ENCODE measurements at places on chromosomes 7 and 10.
A peak's percentile ranks its signal among the peaks of the same experiment; 100 is the strongest.

DNA sequence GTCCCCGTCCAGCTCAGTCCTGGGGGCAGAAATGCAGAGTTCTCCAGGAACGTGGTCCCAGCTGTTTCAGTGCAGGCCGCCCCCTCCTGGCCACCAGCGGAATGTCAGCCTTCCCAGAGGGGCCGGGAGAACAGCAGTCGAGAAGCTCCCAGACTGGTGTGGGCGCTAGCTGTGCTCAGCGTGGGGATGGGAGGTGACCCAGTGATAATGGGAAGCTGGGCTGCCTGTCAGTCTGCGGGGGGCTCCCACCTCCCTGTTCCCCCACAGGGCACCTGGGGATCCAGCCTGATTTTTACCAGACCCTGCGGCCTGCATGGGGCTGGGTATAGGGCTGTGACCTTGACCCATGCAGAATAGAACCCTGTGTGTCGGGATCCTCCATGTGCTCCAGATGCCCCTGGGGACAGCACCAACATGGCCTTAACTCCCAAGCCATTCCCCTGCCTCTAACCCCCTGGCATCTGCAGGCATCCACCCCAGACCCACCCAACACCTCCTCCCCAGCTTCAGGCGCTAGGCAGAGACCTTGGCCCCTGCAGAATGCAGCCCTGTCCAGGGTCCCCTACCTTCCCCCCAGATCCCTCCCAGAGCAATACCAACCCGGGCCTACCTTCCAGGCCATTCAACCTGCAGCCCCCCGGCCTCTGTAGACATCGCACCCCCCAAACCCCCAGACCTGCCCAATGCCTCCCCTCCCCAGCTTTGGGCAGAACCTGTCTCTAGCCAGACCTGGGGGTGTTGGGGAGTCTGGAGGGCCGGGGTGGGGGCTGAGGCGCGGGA is 880 bp upstream of the ELN start:
- DNase-seq: peak; percentile 82

- no peak for DNase-seq
Observed at GRCh38 chr10:86218160-86218559, 148.4 kb downstream of the GRID1 start.

DNA sequence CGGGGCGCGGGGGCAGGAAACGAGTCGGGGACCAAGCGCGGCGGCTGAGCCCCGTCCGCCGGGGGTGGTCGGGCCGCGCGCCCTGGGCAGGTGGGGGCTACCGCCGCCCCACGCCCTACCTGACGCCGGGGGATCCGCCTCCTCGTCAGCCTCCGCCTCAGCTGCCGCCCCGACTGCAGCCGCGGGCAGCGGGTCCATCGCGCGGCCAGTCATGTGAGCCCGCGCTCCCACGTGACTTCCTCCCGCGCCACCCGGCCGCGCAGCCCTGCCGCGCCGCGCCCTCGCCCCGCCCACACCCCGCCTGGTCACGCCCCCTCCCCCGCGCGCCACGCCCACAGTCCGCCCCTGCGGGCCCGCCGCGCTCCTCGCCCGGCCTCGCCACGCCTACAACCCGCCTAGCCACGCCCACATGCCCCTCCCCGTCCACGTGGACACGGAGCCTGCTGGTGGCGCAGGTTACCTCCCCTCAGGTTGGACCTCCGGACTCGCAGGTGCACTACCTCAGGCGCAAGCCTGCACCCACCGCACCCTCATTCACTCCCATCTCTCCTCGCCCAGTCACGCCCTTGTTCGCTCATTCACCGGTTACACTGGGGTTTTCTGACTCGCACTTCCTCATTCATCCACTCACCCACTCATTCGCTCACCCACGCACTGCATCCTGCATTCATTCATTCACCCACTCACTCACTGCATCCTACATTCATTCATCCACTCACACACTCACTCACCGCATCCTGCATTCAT is at the start of gene SNX8:
TSS of gene SNX8 (minus strand) at position 233 of the 747 bp plus-strand sequence. CDS start at position 213, 20 bp downstream.
- DNase-seq: peak; percentile 96

DNA sequence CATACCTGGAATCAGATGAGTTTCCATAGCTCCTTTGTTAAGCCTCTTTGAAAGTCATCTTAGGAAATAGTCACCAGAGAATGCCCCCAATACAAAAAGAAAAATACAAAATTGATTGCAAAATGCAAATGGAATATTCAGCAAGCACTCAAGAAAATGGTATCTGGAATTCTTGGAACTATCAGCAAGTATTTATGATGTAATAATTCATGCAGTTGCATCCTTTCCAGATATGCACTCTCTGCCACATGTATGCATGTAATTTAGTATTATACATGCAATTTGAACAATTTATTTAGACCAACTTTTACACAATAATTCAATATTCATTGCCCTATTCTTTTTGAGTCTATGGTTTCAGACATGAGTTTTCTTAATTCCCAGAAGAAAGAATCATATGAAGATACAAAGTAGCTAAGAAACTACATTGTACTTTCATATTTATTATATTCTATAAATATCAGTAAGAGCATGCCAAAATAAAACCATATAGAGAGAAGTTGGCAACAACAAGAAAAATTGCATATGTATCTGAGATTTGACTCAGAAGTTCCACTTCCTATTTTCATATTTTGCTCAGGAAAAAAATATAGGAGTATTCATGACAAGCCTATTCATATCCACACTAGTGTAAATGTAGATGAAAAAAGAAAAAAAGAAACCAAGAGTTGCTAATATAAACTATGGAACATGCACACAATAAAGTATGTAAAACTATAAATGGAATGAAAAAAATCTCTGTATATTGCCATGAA is 338.5 kb downstream of the SEMA3D start:
- DNase-seq: no peak

DNA sequence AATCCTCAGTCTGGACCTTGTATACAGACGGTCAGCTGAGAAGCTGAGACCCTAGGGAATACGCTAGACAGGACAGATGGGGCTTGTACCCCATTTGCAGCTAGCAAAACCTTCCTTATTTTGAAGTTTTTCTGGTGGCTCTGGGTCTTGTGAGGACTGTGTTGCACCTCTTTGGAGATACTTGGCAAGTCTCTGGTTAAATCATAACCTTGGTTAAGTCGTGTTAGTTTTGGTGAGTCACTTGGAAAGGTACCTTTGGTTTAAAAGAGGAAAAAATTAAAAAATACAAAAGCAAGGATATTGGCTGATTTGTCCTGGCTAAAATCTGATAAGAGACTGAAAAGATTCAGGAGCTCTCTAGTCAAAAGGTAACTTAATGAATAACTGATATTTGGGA is 140.6 kb downstream of the COBL start:
- no peak for DNase-seq

DNA sequence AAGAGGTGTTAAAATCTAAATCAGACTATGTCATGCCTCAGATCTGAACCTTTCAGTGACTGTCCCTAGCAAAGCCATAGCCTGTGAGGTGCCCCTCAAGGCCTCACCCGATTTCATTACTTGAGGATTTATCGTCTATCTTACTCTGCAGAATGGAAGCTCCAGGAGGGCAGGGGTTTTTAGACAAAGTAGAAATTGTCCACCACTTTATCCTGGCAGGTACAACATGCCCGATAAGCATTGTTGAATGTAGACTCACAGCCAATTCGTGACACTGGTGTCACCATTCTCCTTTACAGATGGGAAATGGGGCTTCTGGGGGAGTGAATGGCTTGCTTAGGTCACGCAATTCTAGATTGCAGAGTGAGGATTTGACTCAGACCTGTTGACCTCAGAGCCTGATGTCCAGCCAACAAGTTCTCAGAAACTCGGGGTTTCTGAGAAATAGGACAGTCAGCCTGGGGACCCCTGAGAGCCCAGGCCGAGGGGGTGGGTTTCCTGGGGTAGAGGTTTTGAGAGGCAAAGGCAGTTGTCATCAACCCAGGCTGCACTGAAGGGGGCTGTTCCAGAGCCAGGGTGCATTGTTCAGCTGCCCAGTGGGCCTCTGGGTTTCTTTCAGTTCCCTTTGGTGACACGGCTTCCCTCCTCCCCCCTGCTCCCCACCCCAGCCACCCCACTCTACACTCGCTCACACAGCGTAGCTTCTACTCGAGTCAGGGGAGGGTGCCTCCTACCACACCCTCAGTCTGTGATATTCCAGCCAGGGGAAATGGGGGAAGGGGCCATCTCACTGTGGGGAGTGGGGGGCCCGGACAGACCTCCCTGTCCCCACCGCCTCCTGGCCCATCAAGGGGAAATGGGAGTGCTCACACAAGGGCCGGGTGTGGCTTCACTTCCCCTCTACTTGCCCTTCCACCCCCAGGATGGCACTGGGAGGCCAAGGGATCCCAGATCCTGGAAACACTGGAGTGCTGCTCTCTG is 3.1 kb upstream of the IRF5 start:
- no peak for DNase-seq

Data from psoas muscle (tissue), 8 donors.